ENCODE measurements at places on chromosomes 5 and 9.

DNA sequence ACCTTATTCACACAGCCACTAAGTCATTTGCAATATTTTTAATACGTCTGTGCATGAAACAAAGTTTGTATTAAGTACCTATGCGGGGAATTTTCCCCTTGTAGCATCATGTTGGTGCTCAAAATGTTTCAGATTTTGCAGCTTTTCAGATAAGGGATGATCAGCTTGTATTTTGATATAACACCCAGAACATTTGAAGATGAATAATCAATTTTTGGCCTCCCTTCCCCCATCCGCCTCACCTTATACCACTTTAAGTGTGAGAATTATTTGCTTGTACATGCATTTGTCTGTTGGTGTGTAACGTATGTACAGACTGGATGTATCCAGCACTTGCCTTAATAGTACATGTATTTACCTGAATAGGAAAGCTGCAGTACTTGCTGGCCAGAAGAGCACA lies 1.7 kb downstream of the JAK2 start:
- no peak for DNase-seq

DNA sequence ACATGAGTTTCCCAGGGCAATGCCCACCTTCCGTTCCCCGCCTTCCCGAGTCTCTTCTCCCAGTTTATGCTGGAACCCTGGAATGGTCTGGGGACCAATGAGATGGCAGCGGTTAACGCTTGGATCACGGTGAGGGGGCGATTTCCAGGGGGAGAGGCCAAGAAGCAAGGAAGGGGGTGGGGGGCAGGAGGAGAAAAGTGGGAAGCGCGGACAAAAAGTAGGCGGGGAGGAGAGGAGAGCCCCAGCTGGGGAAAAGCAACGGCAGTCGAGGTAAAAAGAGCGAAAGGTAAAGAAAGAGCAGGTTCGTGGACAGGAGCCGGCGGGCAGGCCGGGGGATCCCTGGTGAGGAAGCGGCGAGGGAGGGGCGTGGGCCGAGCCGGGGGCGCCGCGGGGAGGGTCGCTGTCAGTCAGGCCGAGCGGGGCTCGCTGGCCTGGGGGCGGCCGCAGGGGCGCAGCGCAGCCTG lies 508 bp upstream of the SNCAIP start:
- DNase-seq: no peak

DNA sequence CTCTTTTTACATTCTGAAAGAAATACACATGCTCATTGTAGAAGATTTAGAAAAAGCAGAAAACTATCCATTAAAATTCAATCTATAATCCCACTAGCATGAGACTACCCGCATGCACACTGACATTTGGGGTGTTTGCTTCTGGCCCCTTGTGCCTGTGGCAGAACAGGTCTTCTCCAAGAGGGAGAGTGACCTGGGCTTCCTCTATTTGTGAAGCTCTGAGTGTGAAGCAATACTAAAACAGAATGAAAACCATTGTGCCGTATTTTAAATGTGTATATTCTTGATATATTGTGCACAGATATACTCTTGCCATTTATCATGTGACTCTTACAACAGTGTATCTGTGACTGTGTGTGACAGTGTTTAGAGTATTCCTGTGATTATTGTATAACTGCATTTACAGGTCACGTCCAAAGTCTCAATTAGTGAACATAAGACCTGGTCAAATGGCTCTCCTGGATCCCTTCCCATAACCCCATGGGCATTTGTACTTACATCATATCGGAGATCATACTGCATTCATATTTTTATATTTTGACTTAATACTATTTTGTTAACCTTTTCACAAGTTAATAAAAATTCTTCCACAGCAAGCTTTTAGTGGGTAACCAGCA lies 14.7 kb upstream of the CPEB4 start:
- no peak for DNase-seq

GRCh38 chr5:76104027-76104426 lies 20.8 kb downstream of the SV2C start:
- no peak for DNase-seq

- no peak for DNase-seq
Measured at GRCh38 chr5:136890431-136891148, 525.2 kb upstream of the TRPC7 start.

DNA sequence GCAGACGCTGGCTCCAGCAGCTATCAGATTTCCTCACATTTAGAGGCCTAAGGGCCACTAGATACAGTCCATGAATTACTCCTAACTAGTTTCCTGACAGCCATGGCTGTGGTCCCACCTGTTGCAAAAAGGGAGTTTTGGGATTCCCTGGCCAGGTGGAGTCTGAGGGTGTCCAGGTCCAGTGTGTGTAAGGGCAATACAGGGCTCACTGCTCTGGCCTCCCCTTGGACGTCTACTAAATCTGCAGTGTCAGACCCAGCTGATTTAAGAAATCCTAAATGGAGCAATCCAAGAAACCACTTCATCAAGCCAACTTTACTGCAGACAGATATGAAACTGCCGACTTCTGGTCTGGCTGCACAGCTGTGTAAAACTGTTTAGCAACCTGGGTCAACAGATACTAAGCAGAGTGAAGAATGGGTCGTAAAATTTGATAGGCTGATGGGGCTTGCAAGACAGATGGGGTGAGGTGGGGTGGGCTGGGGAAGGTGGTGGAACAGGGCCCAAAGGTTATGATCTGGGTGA lies 116.4 kb downstream of the GADD45G start:
- DNase-seq: no peak

GRCh38 chr9:4855841-4856240 lies 63.1 kb downstream of the RCL1 start:
- no peak for DNase-seq

- DNase-seq: no peak
Measured at GRCh38 chr9:99169086-99169485, 52.7 kb downstream of the ALG2 start.

DNA sequence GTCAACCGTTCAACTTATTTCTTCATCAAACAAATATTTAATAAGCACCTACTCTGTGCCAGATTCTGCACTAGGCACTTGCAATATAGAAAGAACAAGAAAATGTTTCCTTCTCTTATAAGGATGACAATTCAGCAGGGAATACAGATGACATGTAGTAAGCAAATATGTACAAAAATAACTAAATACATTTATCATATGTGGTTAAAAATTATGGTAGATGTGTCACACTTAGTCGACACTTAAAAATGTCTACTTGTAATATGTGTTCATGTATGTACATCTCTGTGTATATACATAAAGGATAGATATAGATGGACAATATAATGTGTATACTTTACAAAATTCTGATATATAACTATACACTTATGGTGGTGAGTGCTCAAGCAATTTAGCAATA lies 417.0 kb upstream of the MEF2C start:
- no peak for DNase-seq

GRCh38 chr9:101418518-101419430 lies 16.8 kb downstream of the ALDOB start:
- DNase-seq: no peak

DNA sequence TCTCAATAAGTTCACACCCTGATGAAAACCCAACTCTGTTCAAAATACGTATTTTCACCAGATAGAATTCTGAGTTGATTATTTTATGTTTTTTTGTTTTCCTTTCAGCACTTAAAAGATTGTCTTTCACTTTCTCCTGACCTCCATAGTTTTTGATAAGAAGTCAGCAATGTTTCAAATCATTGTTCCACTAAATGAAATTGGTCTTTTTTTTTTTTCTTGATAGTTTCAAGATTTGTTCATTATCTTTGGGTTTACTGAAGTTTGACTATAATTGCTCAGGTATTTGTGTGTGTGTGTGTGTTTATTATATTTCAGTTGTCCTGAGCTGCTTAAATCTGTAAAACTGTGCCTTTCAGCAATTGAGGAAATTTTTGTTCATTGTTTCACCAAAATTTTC lies 498.7 kb downstream of the TLE1 start:
- DNase-seq: no peak

DNA sequence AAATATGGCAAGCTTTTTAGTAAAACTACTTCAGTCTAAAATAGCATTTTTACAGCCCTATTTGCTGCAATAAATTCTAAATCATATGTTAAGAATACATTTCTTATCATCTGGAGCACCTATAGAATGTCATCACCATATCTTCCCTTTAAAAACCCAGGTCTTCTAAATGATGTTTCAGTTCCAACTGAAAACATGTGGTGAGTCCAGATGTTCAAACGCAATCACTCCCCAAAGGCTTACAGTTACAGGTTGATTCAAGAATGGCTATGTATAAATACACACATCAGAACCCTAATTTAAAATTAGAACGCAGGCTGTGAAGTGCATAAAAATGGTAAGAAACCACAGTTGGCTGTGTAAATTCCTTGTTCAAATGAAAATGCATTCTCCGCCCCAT lies 796.3 kb downstream of the MAT2B start:
- DNase-seq: no peak
